Activated CD4-positive, alpha-beta T cell treated with anti-CD3 and anti-CD28 coated beads, Interleukin-2, amount 50 U/mL, for 16 hours (primary cell): ENCODE measurements at places on chromosomes 3 and 15.
A peak's percentile ranks its signal among the peaks of the same experiment; 100 is the strongest.

GRCh38 chr15:100941536-100941935 lies 22.4 kb downstream of the LRRK1 start:
- DNase-seq: no peak

DNA sequence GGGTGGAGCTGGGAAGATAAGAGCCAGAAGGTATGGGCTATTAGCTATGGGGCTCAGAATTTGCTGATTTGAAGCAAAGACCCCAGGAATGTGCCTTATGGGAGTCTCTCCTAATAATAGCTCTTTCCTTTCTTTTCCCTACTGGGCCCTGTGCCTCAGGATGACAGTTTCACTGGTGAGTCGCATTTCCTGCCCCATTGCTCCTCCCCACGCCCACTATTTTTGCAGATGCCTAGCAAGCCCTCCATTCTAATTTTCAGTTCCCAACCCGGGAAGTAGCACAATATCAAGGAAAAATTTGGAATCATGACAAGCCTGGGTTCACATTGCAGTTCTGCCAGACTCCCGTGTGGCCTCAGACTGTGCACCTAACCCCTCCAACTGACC lies 583 bp downstream of the IL17RE start:
- DNase-seq: no peak

DNA sequence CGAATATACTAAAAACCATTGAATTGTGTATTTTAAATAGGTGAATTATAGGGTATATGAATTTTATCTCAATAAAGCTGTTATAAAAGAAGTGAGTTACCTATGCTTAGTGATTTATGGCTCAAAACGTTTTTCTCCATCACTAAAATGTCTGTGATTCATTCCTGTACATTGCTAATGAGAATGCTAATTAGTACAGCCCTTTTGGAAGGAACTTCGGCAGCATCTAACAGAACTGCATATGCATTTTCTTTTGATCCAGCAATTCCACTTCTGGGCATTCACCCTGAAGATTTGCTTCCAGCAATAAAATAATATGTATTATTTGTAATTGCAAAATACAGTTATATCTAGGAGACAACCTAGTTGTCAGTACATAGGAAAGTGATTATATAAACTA lies 53.6 kb downstream of the TCF12 start:
- DNase-seq: no peak

DNA sequence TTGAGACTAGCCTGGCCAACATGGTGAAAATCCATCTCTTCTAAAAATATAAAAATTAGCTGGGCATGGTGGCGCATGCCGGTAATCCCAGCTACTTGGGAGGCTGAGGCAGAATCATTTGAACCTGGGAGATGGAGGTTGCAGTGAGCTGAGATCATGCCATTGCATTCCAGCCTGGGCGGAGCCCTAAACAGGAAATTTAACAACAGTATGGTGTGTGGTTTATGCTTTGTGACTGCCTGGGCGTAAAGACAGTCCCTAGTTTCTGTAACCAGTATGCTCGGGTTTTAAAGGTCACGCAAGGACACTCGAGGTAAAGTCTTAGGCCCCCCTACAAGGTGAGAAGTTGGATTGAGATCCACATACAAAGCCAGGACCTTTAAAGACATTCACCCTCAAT lies 43.3 kb downstream of the USP50 start:
- no peak for DNase-seq

- DNase-seq: no peak
Measured at GRCh38 chr15:87752250-87752951, 504.1 kb downstream of the NTRK3 start.

- peak; percentile 34 for DNase-seq
Measured at GRCh38 chr3:41202834-41203345, 3.6 kb downstream of the CTNNB1 start.

- DNase-seq: no peak
Measured at GRCh38 chr3:100682056-100682853, 27.0 kb upstream of the TFG start.

- no peak for DNase-seq
Measured at GRCh38 chr3:190526787-190527762, 13.2 kb downstream of the IL1RAP start.

GRCh38 chr3:116440196-116440595 lies 5.1 kb downstream of the LSAMP start:
- DNase-seq: no peak

DNA sequence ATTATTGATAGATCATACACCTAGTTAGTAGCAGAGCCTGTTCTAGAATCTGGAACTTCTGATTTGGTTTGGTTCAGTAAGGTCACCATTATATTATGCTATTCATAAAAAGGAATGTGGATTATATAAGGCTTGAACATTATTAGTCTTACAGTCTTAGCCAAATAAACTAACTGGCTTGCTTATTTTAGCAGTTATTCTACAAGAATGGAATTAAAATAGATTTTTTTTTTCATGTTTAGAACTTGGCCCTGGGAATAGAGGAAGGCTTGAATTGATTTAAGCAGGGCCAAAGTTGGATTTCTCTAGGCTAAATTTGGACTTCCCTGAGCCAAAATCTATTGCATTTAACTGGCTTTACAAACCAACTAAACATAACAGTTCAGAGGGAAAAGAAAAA lies 24.4 kb downstream of the DTWD1 start:
- DNase-seq: no peak

DNA sequence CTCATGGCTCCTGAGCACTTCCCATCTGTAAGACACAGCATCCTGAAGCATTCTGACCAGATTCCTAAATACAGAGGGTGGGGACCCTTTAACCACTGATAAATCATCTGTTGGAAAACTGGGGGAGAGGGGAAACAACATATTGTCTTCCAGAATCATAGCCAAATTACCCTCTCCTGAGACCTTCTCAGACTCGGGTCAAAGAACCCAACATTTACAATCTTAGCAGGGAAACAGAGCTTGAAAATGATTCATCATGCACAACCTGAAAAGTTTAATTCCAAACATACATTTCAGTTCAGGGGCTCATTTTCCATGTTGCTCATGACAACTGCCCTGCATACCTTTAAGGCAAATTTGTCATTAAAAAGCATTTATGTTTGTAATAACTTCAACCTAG lies 48.5 kb upstream of the TSPAN3 start:
- DNase-seq: no peak
